ENCODE measurements at places on chromosomes 1 and 21.

- no peak for DNase-seq
Observed at GRCh38 chr1:178137238-178137637, 43.3 kb downstream of the RASAL2 start.

DNA sequence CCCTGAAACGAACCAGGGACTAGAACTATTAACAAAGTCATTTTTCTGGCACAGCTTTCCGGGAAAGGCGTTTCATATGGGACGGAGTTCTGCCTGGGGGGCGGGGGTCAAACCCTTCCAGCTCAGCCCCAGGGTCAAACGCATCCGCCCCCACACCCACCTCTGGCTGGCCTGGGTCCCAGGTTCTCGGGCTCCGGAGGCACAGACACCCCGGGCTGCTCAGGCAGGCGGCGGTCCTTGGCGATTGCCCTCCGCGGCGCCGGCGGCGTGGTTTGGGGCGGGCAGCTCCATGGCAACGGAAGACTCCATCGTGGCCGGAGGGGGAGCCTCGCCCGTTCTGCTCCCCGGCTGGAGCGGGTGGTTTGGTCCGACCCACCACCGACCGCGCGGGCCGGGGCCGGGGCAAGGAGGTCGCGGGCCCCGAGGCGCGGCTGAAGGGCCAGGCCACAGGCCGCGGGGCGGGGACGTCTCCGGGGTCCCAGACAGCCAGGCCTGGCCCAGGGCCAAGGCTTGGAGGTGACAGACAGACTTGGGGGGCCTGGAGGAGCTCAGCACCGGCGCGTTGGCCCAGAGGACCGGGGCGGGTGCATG is at the start of gene CFAP74:
Gene CFAP74 (minus strand): TSS at position 246 of the 591 bp plus-strand sequence. CDS start 12,830 bp downstream, outside the sequence.
- DNase-seq: peak; percentile 50

DNA sequence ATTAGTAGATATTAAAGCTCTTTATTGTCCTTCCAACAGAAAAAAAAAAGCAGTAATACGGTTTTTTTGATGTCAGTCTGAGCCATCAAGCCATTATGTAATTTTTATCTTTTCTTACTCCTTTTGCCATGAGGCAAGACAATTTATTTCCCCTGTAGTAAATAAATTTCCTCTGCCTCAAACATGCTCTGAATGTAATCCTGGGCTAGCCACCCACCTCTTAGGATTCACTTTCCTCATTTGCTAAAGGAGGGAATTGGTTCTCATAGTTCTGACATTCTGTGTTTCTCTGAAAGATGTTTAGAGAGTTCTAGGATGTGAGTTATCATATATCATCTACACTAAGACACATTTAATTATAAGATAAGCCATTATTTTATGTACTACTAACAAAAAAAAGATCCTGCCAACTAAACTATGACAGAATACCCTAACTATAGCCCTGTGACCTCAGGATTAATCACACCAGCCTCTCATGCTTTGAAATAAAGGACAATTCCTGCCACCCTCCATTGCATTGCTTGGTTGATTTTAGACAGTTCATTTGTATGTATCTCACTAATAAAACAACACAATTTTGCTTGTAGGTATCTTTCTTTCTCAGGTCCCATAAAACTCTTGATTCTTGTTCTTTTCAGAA is 34.0 kb upstream of the RAP1A start:
- no peak for DNase-seq

DNA sequence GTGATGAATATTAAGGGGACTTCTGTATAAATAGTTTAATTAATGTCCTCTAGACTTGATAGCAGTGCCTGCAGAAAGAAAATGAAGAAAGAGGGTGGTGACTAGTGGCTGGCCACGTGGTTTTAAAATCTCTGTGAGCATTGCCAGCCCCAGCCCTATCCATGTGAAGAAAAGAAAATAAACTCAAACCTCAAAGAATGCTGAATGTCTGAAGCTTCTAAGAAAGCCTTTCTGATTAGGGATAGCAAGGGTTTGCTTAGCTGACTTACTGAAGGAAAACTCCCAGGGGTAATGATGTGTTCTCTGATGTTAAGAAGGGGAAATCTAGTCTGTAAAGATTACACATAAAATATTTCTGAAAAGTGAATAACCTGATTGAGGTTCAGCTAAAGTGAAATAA is 31.8 kb downstream of the ADGRL2 start:
- no peak for DNase-seq

GRCh38 chr1:12152113-12152891 is 14.5 kb upstream of the TNFRSF1B start:
- no peak for DNase-seq

DNA sequence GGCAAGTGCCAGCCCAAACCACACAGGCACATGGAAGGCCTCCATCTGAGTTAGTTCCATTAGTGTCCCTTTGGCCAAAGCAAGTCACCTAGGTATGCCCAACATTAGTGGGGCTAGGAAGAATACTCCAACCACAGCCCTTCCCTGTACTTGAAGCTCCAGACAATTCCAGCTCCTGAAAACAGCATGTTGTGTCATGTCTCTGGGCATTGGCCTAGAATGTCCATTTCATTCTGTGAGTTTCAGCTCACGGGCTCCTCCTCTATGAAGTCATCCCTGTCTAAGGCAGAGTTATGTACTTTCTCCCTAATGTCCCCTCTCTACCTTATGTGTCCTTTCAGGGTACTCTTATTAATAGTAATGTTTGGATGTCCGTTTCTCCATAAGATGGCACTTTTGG is 96.5 kb upstream of the SPATA6 start:
- DNase-seq: no peak

GRCh38 chr1:24910751-24911650 is 19.1 kb downstream of the RUNX3 start:
- DNase-seq: no peak

DNA sequence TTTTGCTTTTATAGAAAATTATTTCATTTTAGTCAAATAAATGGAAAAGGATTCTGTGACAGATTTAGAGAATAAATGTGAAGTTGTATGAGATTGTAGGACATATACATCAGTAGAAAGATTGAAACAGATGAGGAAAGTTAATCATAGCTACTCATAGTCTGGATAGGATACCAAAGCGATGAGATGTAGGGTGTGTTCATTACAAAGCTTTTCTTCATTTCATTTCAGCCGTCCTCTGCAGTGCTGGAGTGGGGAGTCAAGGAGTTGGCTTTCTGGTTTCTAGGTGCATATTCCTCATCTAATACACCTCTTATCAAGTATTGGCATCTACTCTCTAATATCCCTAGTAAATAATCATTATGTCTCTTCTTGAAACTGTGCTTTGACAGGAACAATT is 149.5 kb upstream of the NEGR1 start:
- no peak for DNase-seq

- DNase-seq: no peak
Observed at GRCh38 chr1:53722025-53722424, 16.9 kb downstream of the GLIS1 start.

- no peak for DNase-seq
Observed at GRCh38 chr1:97069312-97069711, 347.7 kb downstream of the PTBP2 start.

- no peak for DNase-seq
Observed at GRCh38 chr1:11708554-11709350, 17.2 kb downstream of the DRAXIN start.
